Kidney tubule cell (primary cell): ENCODE measurements at places on chromosomes 1 and 21.

DNA sequence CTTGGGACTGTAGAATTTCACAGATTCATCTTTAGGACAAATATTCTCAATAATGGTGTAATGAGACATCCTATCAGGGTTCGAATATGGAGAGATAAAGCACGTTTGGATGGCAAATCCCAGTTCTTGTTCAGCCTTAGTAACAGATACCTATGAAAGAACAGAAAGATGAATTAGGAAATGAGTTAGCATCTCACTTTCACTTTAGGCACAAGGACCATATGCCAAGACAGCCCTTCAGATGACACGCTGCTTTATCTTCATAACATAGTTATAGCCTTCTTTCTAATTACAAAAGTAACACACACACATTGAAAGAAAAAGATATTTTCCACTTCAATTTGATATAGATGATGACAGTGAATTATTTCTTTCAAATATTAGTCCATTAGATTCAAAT lies 173.6 kb downstream of the TGFBR3 start:
- DNase-seq: no peak

DNA sequence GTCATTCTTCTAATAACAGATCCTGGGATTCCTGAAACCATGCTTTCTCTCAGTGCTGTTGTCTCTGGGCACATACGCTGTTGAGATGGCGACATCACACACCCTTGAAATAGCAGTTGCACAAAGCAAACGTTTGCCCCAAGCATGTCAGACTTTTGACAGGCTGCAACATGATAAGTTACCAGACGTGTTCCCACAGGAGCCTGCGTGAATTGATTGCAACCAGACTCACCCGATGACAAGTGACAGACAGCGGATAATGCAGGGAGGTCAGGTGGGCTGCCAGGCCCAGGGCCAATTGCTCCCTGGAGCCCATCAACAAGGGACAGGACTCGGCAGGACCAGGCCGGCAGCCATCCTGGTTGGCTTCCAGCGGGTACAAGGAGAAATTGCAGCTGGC lies 310.9 kb downstream of the SIPA1L2 start:
- no peak for DNase-seq

DNA sequence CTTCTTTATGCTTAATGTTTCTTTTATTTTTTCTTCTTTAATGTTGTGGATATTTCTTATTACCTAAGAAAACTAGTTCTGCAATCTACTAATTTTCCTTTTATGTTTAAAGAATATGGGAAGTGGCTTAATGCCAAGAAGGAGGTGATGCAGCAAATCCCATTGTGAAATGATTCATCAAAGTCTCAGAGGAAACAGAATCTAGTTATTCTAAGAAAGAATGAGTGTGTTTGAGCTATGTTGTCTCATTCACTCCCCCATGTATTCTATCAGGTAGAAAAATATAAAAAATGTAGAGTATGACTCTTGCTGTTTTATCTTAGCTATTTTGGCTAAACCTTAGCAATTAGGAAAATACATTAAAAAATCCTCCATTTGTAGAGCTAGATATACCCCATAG lies 659.9 kb upstream of the RGS18 start:
- peak; percentile 85 for DNase-seq

GRCh38 chr1:220113136-220113695 lies 19.3 kb downstream of the IARS2 start:
- DNase-seq: peak; percentile 25

DNA sequence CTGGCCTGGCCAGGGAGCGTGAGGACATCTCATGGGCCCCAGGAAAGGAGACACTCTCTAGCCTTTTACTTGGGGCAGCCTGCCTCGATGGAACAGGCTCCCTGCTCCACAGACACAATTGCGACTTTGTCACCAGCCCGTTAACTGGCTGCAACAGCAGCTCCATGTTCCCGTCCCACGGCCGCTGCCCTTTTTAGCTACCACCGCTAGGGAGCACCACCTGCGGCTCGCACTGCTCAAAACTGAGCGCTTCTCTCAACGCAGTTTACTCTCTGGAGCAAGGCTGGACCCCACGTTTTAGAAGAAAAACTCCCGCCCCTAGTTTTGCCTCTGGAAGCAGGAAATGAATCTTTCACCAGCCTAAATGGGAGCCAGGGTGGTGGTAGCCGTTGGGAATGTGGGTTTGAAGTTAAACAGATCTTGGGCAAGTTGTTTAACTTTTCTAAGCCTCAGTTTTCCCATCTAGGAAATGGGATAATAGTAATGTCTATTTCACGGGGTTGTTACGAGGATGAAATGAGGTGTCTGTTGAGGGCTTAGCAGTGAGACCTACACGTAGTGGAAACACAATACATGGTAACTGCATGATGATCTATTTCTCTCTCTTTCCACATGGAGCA lies 3.5 kb upstream of the LRRC38 start:
- DNase-seq: peak; percentile 7

GRCh38 chr1:158154501-158154900 lies 26.2 kb upstream of the CD1D start:
- no peak for DNase-seq

DNA sequence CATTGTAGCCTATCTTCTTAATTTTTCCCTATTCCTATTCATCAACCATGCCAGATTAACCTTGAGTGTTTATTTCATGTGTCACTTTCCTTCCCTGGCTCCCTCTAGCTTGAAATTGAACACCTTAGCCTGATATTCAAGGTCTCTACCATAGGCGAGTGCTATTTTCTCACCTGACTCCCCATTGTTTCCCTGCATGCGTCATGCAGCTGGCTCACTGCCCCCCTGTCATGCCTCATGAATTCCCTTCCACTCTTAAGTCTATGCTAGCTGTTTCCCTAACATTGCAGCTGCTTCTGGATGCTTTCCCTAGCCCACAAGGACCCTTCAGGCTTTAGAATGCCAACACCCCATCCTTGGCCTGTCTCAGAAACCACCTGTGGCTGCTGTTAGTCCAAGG lies 56.7 kb upstream of the CD1D start:
- peak; percentile 96 for DNase-seq

GRCh38 chr1:46996659-46997281 lies 26.7 kb upstream of the CYP4X1 start:
- no peak for DNase-seq

DNA sequence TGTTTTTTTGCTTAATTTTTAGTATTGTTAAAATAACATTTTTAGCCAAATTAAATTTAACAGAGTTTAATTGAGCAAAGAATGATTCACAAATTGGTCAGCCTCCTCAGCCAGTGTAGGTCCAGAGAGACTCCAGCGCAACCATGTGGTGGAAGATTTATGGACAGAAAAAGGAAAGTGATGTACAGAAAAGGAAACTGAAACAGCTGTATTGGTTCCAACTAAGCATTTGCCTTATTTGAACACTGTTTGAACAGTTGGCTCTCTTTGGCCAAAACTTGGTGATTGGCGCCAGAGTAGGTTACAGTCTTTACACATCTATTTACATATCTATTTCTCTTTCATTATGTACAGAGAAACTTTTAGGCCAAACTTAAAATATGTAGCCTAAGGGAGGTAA lies 19.4 kb downstream of the RPS6KC1 start:
- peak; percentile 37 for DNase-seq

DNA sequence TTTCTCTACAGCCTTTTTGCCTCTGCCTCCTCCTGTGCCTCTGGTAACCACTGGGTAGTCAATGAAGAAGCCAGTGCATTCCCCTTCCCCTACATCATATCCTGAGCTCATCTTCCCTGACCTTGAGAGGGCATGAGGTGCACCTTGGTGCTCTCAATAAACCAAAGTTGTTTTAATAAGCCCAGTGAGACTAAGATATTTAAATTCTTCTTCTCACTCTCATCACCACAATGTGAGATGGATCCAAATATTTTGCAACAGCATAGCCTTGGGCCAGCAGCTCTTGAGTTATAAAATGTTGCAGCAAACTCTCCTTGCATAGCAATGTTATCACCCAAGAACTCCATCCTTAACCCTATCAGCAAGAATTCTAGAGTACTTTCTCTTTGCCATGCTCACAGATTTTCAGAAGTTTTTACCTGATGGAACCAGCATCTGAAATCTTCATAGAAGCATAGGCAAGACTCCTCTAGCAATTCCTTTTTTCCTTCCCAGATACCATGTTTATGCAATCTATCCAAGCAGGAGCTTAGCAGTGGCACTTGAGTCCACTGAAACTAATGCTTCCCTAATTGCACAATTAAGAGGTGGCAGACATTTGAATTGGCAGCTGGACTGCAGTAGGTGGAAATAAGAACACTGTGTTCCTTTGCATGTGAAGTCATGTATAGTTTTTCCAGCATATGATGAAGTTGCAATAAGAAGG lies 36.8 kb downstream of the CDC7 start:
- DNase-seq: peak; percentile 12

- peak; percentile 23 for DNase-seq
Observed at GRCh38 chr1:57024855-57025254, 59.0 kb upstream of the C8B start.

GRCh38 chr1:90708826-90709225 lies 8.3 kb downstream of the BARHL2 start:
- DNase-seq: no peak

- no peak for DNase-seq
Observed at GRCh38 chr21:17783003-17783402, 36.2 kb downstream of the C21orf91 start.

- DNase-seq: peak; percentile 93
Observed at GRCh38 chr21:44006017-44006619, 6.0 kb upstream of the TRAPPC10 start.

- peak; percentile 50 for DNase-seq
Observed at GRCh38 chr1:115324649-115325420, 13.2 kb downstream of the NGF start.

GRCh38 chr1:101025283-101025656 lies 314 bp downstream of the DPH5 start:
- DNase-seq: peak; percentile 42

- peak; percentile 45 for DNase-seq
Observed at GRCh38 chr21:42760951-42761751, 107.7 kb downstream of the PDE9A start.

- DNase-seq: no peak
Observed at GRCh38 chr1:180811886-180812285, 100.8 kb upstream of the KIAA1614 start.

DNA sequence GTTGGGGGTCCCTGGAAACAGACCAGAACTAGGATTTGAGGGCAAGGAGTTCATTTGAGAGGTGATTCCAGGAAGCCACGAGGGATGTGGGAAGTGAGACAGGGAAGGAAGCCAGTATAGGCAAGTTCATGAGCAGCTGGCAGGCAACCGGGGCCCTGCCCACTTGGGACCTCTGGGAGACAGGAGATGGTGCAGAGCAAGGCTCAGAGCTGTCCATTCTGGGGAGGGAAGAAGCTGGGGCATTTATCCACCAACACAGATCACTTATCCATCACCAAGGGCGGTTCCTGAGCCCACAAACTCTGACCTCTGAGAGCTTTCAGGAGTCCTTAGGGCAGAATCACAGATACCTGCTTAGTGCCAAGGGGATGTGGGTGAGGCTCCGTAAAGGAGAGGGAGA lies 16.8 kb downstream of the EDN2 start:
- no peak for DNase-seq

DNA sequence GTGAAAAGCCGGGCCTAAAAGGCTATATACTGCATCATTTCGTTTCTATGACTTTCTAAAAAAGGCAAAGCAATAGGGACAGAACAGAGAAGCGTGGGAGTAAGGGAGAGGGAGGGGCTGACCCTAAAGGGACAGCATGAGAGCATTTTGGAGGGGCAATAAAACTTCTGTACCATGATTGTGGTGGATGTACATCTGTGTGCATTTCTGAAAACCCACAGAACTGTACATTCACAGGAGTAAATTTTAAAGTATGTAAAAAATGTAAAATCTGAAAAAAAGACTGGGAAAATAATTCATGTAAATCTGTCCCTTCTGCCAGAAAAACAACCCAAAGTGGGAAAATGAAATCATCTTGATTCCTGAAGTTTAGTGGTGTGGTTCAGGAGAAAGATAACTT lies 235.4 kb downstream of the CENPF start:
- DNase-seq: no peak

- no peak for DNase-seq
Observed at GRCh38 chr1:201020721-201021629, 2.5 kb downstream of the KIF21B start.

- DNase-seq: peak; percentile 55
Observed at GRCh38 chr1:151511636-151512215, 539 bp downstream of the CGN start.

DNA sequence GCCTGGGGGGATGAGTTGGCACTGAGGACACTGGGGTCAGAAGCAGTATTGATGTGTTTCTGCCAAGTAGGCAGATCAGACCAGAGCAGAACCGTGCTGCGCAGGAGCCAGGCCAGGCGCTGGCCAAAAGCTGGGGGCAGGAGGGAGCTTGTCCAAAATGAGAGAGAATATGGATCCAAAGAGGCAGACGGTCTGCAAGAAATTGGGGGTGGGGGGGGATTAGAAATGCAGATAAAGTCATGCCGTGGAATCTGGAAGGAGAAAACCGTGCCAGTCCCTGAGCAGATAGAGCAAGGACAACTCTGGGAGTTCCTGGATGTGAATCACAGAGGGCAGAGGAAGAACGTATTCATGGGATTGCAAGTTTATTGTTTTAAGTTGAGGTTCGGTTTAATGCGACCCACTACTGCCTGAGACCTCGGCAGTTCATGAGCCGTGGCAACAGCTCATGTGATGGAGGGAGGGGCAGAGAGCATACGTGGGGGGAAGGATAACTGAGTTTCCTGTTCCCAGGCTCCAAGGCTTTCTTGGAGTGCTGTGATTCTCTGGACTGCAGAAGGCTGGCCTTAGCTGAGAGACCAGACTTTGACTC lies 224.0 kb downstream of the FGGY start:
- peak; percentile 80 for DNase-seq

- DNase-seq: no peak
Observed at GRCh38 chr1:200369706-200370105, 40.1 kb downstream of the ZNF281 start.

DNA sequence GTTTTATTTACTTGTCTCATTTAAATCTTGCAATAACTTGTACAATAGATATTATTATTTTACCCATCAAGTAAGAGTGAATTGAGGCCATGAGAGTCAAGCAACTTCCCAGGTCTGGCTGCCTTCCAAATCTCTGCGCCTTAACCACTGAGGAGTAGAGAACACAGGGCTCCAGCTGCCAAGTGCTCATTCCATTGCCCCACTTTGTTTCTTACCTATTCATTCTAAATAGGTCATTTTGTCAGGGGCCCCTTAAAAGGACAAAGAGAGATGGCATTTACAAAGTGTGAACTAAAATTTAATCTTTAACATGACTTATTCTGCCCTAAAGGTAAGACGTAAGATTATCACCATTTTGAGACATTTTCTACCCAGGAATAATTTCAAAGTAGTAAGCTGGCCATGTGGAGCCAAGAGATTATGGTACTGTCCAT lies 3.5 kb downstream of the PPP1R15B start:
- peak; percentile 60 for DNase-seq

- DNase-seq: peak; percentile 86
Observed at GRCh38 chr1:228087771-228088251, 5.3 kb downstream of the ARF1 start.

GRCh38 chr1:209808059-209808581 lies 2.2 kb upstream of the IRF6 start:
- DNase-seq: peak; percentile 98

GRCh38 chr1:1754051-1754815 lies 24.0 kb downstream of the NADK start:
- DNase-seq: no peak

- no peak for DNase-seq
Observed at GRCh38 chr21:25625036-25625435, 14.0 kb upstream of the JAM2 start.

- no peak for DNase-seq
Observed at GRCh38 chr21:27171707-27172106, 204.8 kb upstream of the ADAMTS5 start.
